Right cardiac atrium (tissue), 5 donors: ENCODE measurements at places on chromosomes 3 and 15.
A peak's percentile ranks its signal among the peaks of the same experiment; 100 is the strongest.

- peak; percentile 72 for DNase-seq
Measured at GRCh38 chr3:101574388-101575112, 570 bp downstream of the PCNP start.

DNA sequence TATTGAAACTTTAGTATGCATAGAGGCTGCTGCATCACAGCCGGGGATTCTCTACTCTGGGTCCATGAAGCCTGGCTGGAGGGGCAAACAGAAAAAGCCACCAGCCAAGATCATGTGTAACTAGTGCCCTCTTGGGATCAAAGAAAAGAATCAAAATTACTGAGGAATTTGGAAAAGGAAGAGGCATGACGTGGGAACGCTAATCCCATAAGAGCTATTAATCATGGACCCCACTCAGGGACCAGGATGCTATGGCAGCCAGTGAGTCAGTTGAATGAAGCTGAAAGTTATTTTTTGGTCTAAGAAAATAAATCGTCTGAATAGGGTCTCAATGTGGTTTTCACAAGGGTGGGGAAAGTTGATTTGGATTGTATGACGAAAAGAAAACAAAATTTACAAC is 1165.1 kb downstream of the ROBO2 start:
- DNase-seq = no peak

DNA sequence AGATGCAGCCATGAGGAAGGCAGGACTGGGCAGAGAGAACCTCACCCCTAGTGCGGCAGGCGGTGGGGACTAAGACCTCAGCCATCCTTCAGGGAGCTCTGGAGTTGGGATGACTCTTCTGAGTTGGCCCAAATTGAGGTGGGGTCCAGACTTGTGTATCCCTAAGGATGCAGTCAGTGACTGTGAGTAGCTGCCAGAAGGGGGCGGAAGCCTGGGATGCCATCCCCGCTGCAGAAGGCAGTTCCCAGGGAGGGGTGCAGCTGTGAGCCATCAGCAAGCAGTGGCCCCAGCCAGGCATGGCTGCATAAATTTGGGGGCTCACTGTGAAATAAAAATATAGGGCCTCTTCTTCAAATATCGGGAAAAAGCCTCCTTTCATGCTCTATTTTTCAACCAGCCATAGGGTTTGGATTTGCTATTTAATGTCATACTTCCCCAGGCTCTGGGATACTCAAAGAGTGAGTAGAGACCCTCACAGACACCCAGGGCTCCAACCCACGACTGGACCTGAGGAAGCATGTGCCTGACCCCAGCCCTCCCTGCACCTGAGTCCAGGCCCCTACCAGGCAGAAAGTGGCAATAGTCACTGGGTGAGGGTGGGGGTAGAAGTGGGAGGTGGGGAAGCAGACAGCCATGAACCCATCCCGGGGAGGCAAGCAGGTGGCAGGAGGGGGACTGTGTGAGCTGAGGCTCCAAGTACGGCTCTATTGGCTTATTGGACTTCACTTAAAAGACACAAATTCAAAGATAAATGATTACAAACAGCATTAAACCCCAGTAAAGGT is 30.5 kb downstream of the GRK7 start:
- DNase-seq = no peak

- no peak for DNase-seq
Measured at GRCh38 chr3:148229107-148229506, 468.6 kb upstream of the AGTR1 start.

DNA sequence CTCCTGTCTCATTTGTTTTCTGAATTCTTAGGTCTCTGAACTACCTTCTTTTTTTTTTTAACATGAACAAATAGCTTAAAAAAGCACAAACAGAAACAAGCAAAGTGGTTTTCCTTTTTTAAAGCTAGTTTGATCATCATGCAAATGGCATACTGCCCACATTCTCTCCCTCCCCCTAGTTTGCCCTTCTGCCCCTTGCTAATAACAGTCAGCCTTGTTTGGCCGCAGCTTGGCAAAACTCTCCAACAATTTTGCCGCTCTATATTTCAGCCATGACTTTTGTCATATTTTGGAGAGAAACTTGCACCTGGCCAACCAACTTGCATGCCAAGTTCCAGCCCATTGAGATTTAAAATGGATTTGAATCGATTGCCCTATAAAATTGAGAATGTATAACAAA is 666.0 kb upstream of the NR2F2 start:
- DNase-seq = no peak

GRCh38 chr3:108055931-108056330 is 34.9 kb downstream of the CD47 start:
- no peak for DNase-seq

- no peak for DNase-seq
Measured at GRCh38 chr3:41328926-41329325, 129.6 kb downstream of the CTNNB1 start.

GRCh38 chr15:98823012-98823458 is 174.7 kb downstream of the IGF1R start:
- no peak for DNase-seq
